ENCODE measurements at places on chromosomes 3 and 15.

DNA sequence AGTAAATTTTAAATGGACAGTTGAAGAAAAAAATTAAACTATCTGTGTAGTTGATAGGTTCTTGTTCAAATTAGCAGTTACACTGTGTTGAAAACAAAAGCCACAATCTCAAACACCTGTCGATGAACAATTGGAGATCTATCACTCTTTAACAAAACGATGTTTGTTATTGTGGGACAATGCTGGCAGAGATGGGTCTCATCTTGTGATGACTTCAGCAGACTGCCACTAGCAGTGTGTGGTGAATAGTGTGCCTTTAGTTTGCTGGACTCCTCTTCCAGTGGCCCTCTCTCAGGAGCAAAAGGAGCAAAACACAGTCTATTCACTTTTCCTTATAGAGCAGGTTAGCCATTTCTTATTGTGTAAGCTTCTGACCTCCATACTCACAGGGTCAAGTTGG lies 14.7 kb upstream of the TRIM59 start:
- DNase-seq = no peak

DNA sequence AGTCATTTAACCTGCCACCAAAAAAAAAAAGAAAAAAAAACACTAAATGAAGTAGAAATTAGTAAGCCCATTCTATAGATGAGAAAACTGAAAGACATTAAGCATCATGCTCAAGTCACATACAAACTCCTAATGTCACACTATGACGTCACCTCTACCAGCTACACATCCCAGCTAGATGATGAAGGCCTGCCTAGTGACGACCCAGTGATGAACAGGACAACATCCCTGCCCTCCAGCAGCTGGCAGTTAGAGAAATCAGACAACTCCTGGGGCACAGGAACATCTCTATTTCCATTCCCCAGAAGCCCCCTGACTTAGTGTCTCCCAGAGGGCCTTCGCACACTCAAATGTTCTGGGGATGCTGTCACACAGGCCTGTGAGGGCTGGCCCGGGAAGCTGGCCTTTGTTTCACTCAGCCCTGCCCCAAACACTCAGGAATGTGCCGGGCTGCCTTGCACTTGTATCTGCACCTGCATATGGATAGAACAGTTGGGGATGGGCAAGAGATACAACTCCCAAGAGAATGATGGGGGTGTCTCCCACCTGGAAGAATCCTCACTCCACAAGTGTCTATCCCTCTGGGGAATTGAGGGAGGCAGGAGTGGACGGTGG lies 7.0 kb upstream of the HAPLN3 start:
- DNase-seq = no peak

DNA sequence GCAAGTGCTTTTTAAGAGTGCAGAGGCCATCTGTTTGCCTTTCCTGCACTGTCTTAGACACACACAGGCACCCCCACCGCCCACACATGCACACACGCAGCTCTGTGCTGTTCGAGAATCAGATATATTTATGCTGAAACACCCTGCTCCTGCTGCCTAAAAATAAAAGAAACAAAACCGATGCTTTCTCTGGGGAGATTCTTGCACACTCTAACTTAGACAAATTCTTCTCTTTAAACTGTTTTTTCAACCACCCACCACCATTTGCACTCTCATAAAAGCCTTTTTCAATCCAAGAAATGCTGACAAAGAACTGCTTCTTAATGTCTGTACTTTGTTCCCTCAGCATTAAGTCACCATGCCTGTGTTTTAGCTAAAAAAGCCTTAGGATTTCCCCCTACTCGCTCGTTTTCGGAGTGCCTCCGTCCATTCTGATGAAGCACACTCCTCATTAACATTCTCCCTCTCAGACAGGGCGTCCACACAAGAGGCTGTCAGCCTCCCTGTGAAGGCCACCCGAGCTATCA lies 26.2 kb downstream of the SLC12A8 start:
- no peak for DNase-seq

DNA sequence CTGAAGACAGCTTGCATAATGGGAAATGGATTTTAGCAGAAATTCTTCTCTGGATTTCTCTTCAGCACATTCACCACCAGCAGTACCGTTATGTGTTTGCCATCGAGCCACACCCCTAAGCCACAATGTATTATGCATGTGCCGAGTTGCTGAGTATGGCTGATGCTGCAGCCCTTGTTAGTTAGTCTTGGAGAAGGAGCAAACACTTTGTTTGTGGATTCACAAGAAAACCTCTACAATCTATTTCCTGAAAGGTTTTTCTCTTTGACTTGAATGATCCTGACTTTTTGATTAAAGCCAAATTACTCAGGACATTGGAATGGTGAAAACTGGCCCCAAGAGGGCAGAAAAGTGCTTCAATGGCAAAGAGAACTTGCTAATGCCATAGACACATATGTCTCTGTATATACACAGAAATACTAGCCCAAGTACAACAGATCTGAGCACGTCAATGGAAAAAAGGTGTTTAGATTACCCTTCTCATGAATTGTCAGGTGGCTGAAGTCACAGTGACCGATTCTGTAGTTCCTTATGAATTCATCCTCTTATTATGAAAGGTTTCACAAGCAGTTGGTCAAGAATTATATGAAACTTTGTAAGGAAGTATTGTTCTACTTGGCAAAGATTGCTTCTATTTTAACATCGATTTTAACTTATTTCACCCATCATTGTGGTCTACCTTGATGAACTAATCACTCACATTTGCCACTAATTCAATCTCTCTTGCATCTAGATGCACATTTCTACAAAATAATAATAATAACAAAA lies 103.0 kb downstream of the P3H2 start:
- peak; percentile 43 for DNase-seq

DNA sequence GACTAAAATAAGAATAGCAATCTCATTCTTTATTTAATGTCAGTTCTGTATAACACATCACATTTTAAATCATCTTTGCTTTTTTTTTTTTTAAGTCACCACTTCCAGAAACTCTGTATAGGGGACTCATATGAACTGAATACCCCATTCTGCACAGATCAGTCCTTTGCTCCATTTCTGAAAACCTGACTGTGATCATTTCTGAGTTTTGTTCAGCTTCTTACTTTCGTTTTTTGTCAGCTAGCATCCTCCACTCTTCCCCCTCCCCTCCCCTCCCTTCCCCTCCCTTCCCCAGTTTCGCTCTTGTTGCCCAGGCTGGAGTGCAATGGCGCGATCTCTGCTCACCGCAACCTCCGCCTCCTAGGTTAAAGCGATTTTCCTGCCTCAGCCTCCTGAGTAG lies 49.8 kb upstream of the SGO1 start:
- DNase-seq = no peak

Data from mucosa of gallbladder (tissue), 1 donor.